ENCODE measurements at places on chromosomes 3 and 15.

DNA sequence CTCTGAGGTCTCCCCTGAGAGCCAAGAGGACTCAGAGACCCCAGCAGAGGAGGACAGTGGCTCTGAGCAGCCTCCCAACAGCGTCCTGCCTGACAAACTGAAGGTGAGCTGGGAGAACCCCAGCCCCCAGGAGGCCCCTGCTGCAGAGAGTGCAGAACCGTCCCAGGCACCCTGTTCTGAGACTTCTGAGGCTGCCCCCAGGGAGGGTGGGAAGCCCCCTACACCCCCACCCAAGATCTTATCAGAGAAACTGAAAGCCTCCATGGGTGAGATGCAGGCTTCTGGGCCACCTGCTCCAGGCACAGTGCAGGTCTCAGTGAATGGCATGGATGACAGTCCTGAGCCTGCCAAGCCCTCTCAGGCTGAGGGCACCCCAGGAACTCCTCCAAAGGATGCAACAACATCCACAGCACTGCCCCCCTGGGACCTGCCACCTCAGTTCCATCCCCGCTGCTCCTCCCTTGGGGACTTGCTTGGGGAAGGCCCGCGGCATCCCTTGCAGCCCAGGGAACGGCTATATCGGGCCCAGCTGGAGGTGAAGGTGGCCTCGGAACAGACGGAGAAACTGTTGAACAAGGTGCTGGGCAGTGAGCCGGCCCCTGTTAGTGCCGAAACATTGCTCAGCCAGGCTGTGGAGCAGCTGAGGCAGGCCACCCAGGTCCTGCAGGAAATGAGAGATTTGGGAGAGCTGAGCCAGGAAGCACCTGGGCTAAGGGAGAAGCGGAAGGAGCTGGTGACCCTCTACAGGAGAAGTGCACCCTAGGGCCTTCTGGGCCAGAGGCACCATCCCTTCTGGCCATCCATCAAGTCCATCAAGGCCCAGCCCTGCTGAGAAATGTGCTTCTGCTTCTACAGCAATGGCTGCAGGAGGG lies 23.6 kb downstream of the PLEKHO2 start:
- no peak for DNase-seq

DNA sequence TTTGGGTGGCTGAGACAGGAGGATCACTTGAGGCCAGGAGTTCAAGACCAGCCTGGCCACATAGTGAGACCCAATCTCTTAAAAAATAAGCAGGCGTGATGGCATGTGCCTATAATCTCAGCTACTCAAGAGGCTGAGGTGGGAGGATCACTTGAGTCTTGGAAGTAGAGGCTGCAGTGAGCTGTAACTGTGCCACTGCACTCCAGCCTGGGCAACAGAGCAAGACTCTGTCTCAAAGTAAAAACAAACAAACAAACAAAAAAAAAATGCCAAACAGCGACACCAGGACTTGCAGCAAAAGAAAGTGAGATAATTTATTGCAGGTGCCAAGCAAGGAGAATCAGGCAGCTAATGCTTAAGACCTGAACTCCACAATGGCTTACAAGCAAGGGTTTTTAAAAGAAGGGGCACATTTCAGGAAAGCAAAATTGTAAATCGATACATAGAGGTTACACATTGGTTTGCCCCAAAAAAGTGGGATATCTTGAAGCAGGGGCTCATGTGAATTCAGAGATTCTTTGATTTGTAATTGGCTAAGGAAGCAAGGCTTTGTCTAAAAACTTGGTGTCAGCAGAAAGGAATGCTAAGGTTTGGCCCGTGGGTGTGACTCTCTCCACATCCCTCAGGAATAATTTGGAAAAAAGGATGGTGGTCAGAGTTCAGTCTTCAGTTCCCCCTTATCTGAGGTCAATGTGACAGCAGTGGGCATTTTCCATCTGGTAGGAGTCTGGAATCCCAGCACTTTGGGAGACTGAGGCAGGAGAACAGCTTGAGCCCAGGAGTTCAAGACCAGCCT lies 5.2 kb upstream of the MPI start:
- no peak for DNase-seq

- no peak for DNase-seq
These were observed 178.3 kb downstream of the KBTBD8 start for GRCh38 chr3:67176396-67176795.

GRCh38 chr15:28098766-28099554 lies at the start of gene OCA2:
TSS of gene OCA2 (minus strand) at chr15:28099315. CDS start at chr15:28081874, 17,441 bp downstream.
- DNase-seq = no peak

DNA sequence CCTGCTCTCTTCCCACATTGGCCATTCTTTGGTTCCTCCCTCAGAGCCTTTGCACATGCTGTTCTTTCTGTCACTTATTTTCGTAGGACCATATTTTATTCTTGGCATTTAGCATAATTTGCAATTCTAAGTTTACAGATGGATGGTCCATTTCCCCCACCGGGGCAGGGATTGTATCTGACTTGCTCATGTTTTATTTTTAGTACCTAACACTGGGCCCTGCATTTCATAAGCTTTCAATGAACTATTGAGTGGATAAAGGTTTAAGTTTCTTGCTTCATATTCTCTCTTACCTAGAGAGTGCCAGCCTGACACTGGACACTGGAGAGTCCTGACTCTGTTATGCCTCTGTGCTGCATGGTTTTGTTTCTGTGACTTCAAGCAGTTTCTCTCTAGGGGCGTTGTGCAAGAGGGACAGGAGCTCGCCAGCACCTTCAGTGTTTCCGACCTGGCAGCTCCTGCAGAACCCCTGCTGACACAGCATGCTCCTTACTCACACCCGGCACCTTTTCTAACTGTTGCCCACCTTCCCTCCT lies 87.4 kb downstream of the FLNB start:
- no peak for DNase-seq

Measured in NCI-H2107 (cell line).